Activated CD8-positive, alpha-beta memory T cell treated with anti-CD3 and anti-CD28 coated beads for 4 hours (primary cell): ENCODE measurements at places on chromosomes 7 and 10.

DNA sequence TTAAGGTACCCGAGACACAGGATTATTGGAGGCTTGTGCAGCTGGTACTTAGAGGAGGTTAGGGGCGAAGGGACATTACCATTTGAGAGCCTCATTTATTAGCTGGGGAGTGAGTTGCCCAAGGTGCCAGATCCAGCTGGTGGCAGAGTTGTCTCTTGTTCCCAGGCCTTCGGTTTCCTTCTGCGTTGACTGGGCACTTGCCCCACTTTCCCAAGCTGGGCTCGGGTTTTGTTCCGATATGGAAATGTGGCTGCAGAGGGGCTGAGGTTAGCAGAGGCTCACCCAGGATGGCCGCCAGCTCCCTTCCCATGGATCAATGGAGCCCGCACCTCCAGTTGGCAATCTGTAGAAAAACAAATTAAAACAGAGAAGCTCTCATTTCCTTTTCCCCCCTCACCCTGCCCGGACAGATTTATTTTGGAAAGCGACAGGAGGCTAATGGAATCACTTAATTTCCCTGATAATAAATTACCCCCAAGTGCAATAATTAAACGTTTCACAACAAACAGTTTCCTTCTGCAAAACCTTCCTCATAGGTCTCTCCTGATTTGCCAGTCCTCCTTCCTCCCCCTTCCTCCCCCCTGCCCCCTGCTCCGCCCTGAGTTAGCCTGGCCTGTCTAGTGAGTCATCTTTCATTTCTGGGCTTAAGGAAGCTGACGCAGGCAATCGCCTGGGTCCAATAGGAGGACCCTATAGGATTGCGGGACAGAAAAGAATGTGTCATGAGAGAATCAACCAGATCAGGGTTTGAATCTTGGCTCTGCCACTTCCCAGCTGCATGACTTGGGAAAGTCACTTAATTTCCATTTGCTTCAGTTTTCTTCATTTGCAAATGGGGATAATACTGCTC is 51.7 kb downstream of the ADRA2A start:
- DNase-seq = no peak

GRCh38 chr10:67678335-67678974 is 17.5 kb downstream of the CTNNA3 start:
- no peak for DNase-seq

- DNase-seq = no peak
Measured at GRCh38 chr7:44440577-44441078, 49.8 kb downstream of the NUDCD3 start.

DNA sequence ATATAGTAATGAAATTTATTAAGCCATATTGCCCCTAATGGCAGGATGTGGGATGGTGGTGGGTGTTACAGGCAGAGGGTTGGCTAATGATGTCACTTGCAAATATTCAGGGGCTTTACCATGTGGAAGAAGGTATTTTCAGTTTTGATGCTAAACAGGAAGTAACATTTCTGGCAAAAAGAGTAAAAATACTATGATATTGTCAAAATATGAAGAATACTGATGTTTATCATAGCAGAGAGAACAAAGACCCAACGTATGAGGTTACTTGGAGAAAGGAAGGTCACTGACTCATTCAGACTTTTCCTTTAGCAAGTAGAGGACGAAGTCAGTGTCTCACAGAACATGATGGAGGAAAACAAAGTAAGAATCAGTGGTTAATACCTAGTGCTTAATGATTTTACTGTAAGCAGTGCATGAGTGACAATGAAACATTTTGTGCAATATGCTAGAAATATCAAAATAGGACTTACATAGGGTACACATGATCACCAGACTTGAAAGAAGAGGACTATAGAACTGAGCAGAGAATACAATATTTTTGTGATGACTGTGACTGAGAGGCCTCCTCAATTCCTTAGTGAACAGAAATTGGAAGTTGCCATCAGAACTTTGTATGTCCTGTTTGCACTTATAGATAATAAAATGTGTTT is 89.7 kb upstream of the STEAP4 start:
- DNase-seq = no peak

- DNase-seq = peak; percentile 38
Measured at GRCh38 chr10:132447446-132448247, 50.6 kb downstream of the PWWP2B start.

GRCh38 chr10:86662186-86663045 is 5.9 kb upstream of the LDB3 start:
- no peak for DNase-seq
